ENCODE measurements at places on chromosomes 2 and 18.

DNA sequence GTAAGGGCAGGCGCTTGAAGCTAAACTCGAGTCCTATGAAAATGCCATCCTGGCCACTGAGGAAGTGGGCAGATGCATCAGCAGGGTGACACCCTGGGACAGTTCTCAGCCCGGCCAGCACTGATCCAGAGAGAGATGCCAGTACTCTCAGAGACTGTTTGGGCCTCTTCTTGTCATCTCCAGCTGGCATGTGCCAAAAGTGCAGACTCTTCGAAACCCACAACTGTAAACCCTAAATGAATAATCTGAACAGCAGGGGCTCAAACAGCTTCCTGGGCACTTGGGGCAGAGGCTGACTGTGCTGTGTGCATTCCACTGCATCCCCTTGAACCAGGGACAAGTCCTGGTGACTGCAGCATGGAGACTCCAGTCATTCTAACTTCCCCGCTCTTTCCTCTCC is 204.2 kb upstream of the SMAD2 start:
- no peak for DNase-seq

DNA sequence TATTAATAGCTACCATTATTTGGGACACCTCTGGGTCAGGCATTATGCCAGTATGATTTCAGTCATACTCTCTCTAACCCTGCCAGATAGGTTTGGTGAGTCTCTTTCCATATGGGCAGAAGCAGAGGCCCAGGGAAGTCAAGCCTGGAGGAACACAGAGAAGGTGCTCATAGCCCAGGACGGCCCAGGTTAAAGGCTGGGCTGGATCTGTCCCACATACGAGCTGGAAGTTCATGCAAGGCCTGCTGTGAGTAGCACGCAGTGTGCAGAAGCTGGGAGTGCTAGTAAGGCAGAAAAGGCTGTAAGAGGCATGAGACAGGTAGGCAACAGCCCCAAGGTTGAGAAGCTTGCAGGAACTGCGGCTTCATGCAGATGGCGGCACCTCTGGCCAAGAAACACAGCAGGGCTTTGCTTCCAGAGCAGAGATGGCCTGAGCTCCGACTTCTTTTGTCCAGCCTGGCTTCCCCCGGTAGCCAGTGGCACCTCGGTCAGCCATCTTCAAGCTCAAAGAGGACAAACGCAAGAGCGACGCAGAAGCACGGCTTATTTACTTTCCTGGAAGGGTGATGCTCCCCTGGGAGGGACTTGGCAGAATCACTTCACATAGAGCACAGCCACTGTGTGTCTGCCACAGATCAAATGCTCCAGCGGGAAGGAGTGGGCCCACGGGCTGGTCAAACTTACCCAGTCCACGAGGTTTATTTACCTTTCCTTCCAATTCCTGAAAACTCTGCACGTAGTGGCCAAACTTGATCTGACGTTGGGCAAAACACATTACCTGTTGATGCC is 58.5 kb upstream of the MAP4K4 start:
- DNase-seq = no peak

GRCh38 chr18:54204883-54205282 is 19.6 kb downstream of the MBD2 start:
- DNase-seq = no peak

GRCh38 chr2:13996527-13996926 is 636.0 kb upstream of the LRATD1 start:
- DNase-seq = no peak

DNA sequence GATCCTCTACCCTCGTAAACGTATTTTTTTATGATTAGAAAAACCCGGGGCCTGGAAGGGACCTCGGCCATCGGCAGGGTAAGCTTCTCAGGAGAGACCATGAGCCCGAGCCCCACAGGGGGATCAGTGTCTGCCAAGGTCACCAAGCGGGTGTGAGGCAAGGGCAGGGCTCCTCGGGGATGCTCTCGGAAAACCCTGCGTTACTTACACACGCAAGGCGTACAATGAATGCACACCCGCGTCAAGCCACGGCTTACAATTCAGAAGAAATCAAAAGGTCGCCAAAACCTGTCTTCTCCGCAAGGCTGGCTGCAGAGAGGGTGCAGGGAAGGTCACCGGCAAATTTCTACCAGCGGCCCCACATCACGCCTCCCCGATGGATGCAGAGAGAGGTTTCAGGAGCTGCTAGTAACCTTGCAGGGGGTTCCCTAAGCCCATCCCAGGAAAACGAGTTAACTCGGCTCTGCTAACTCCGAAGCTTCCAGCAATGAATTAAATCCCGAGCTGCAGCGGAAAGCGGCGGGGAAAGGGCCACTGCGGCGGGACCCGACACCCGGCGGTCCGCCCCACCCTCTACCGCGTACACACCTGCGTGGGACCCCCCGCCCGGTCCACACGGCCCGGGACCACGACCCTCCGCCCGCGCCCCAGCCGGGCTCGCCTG is 638 bp downstream of the ST3GAL5 start:
- peak; percentile 48 for DNase-seq

DNA sequence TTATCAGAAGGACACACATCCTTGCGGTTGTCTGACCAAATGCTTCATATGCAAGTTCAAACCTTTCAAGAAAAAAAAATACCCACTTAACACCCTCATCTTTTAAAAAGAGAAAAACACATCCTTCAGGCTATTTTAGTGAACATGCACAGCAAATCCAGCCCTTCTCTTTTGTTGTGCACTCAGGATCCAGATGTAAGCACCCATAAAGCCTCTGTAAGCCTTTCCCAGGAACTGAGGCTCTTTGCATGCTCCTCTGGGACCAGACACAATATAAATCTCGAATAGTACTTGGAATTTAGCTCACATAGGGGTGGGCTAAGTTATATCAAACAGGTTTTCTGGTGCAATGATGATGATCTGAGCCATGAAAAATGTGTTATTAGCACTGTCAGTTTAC is 308.8 kb upstream of the FAM98A start:
- no peak for DNase-seq

DNA sequence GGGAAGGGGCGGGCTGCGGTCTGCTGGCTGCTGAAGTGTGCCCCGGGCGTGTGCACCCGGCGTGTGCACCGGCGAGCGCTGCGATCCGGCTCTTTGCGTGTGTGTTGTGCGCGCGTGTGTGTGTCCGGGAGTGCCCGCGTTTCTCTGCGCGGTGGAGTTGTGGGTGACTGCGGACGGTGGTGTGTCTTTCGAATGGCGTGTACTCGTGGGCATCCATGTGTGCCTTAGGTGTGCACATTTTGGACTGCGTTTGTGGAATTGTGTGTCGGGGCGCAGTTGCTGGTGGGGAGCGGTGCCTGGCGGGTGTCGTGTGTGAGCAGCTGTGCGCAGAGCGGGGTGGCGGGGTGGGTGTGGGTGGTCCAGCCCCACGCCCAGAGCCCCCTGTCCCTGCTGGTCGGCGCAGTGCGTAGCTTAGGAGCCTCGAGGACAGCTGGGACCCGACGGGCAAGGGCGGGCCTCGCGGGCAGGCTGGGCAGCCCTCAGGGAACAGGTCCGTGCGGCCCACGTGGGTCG is 533 bp downstream of the HPCAL1 start:
- peak; percentile 37 for DNase-seq

DNA sequence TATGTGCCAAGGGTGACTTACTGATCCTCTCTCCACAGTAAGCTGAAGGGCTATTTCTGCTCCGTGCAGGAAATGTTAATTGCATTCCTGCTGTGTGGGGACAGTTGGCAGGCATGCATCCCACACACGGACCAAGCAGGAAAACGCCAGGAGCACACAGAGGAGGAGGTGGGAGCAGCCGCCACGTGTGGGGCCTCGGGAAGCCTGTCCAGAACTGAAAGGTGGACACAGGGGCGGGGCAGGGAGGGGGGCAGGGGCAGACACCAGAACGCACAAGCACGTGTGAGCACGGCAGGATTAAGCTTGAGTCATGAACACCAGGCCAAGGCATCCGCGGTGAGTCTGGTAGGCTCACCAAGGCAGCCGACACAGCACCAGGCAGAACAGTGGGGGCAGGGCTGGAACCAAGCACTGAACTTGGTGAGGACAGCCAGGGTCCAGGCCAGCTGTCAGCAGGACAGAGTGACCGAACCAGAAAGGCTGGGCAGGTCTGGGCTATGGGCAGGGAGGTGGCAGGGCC is 177.1 kb downstream of the EIPR1 start:
- DNase-seq = no peak

DNA sequence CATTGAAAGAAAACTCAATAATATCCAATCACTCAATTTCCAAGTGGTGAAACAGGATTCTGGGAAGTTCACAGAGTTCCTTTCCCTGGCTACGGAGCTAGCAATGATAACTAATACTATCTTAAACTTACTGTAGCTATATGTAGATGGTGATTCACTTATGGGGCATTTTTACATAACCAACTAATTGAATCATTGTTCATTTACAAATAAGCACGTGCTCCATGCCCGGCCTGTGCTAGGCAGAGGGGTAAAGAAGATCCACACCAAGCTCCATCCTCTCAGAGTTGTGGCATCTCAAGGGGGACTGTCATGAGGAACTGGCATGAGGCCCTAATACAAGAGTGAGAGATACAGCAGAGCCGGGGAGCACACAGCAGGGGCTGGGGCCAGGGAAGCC is 176.3 kb downstream of the ANKRD30B start:
- no peak for DNase-seq

DNA sequence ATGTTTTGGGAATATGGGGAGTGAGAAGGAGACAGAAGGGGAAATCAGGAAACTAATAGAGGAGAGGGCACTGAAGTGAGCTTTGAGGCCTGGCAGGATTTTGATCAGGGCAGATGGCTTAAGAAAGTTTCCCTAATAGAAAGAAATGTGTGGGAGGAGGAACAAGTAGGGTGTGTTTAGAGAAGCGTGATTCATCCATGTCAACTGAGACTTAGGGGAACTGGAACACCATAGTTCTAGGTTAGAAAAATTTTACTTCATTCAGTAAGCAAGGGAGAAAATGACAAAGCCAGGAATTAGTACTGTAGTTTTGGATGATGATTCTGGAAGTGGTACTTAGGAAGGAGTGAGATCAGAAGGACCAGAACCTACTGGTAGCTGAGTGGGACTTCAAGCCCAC is 296.0 kb downstream of the PLCL1 start:
- DNase-seq = no peak

DNA sequence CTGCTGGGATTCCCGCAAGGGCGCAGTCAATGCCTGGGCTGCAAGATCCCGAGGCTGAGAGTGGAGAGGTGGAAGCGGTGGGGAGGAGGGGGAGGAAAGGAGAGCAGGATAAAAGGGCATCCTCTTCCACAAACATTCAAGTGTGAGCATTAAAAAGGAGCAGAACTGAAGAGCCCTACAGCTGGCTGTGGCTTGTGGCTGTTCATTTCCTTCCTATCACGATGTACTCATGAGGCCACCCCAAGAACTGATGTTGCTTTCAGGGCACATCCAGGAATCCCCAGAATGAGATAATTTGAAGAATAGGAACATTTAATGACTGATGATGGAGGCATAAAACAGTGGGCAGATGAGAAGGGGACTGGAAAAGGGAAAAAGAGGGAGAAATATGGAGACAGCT is 230.8 kb upstream of the SMIM21 start:
- DNase-seq = no peak

- no peak for DNase-seq
Observed at GRCh38 chr2:157319795-157320194, 5.8 kb downstream of the ERMN start.

GRCh38 chr18:56083097-56083521 is 495.1 kb upstream of the TCF4 start:
- DNase-seq = no peak

GRCh38 chr2:179344970-179345369 is 80.3 kb upstream of the SESTD1 start:
- no peak for DNase-seq

GRCh38 chr18:34820360-34821065 is 110.4 kb downstream of the DTNA start:
- DNase-seq = no peak

GRCh38 chr18:63590373-63590772 is 3.2 kb downstream of the SERPINB13 start:
- no peak for DNase-seq

DNA sequence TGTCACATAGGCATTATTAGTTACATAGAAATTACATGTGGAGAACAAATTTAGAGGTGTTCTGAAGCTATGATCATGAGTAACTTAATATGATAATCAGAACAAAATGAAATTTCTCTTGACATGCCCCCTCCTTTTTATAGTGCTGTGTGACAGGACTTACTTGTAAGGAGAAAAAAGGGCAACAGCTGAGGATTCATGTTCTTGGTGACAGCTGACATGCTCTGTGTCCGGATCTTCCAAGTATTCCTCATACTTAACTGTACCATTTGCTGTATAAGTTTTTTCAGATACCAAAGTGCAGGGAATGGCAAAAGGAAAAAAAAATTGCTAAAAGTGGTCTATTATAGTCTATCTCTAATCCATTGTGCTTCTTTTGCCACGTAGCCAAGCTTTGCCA is 3.5 kb upstream of the MYL1 start:
- DNase-seq = no peak

DNA sequence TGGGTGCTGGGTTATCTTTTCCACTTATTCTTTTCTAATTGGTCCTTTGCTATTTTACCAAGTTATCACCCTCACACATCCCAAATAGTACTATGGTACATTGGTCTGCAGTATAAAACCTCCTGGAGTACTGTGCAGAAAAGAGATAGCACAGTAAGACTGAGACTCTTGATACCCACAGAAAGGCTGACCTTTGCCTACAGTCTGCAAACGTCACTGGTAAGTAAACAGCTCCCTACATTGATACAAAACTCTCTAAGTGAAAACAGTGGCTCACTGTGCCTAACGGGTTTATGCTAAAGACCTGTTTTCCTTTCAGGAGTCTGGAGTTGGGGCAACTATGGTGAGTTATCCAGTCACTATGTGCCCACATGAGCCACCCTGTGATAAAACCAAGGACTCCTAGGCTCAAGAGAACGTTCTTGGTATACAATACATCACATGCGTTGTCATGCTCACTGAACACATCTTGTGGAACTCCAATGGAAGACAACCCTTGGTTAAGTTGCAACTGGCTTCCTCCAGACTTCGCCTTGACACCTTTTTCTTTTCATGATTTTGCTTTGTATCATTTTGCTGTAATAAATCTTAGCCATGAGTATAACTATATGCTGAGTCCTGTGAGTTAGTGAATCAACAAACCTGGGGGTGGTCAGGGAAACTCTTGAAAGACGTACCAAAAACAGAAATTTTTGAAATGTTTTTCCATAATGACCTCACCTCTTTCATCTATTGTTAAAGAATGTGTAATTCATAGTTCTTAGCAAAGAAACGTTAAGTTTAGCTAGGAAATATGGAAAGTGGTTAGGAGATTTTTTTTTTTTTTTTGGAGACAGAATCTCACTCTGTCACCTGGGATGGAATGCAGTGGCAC is 104.9 kb downstream of the C2orf74 start:
- no peak for DNase-seq

DNA sequence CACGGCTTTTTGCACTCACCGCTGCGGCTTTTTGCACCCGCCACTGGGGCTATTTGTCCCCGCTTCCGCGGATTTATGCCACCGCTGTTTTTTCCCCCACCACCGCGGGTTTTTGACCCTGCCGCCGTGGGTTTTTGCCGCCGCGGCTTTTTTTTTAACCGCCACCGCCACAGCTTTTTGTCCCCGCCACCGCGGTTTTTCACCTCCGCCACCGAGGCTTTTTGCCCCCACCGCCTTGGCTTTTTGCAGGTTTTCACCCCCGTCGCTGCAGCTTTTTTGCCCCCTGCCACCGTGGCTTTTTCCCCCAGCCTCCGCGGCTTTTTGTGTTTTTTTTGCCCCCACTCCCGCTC is 2796.7 kb upstream of the TEKT4 start:
- no peak for DNase-seq

GRCh38 chr2:28393114-28393836 is 617 bp downstream of the FOSL2 start:
- peak; percentile 58 for DNase-seq

- DNase-seq = no peak
Observed at GRCh38 chr2:176493909-176494308, 224.7 kb downstream of the MTX2 start.

Measured in activated CD4-positive, alpha-beta T cell treated with anti-CD3 and anti-CD28 coated beads, Interleukin-2, amount 50 U/mL, for 48 hours (primary cell).